ENCODE measurements at places on chromosomes 5 and 9.
A peak's percentile ranks its signal among the peaks of the same experiment; 100 is the strongest.

DNA sequence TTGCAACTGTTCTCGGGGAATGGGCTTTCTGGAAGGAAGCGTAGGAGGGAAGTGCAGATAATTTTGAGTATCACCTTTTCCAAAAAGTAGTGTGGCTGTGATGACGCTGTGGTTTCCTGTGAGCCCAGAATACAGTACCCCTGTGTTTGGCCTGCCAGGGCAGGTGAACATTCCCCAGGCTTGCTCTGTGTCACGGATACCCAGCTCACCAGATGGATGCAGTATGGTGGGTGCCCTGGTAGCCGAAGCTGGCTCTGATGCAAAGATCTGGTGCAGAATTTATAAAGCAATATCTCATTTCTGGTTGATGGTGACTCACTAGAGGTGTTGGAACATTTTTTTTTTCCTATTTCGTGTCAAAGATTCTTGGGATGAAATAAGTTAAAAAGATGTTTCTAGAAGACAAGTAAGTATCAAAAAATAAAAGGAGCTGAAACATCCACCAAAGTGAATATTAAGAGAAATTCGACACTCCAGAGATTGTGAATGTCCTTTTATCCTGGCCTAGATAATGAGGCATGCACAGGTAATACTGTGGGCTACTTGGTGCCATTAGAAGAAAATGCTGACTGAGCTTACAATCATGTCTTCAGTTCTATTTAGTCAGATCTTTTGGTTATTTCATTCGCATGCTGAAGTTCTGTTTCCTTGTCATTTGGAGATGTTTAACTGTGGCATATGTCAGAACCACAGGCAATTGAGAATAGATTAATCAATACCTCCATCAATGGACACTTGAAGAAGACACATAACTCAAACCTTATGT, 200.1 kb downstream of the GADD45G start:
- no peak for DNase-seq

- no peak for DNase-seq
Measured at GRCh38 chr5:38341641-38342040, 83.3 kb downstream of the EGFLAM start.

DNA sequence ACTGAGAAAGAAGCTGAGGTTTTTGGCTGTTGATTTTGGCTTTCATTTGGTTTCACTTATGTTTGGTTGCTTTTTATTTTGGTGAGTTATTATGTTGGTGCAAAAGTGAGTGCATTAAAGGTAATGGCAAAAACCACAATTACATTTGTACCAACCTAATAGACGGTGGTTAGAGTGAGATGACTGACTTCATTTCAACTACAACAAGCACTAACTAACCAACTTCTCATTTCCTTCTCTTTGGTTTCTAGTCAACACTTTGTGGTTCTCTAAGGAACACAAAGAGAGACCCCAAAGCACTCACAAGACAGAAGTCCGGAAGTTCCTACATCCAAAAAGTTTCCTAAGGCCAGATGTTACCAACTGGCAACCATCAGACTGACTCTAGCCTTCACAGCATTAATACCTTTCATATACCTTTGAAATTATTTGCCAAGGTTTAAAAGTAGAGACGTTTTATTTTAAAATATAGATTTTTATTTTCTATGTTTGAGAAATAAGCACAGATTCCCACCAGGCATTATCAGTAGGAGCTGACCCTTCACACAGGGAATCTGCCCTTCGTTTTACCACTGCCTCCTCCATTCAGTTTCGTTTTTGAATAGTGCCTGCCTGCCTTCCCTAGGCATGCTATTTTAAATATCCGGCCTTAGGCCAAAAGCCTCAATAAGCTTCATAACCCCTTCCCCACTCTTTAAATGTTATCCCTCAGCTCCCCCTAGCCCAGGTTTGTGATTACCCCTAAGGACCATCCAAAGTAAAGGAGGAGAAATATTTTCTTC, 301.1 kb upstream of the PTGER4 start:
- no peak for DNase-seq

- no peak for DNase-seq
Measured at GRCh38 chr5:134541736-134542376, 16.4 kb downstream of the JADE2 start.

- no peak for DNase-seq
Measured at GRCh38 chr9:121735065-121735792, 83.8 kb downstream of the DAB2IP start.

- peak; percentile 32 for DNase-seq
Measured at GRCh38 chr9:137672907-137673791, 54.3 kb downstream of the EHMT1 start.

DNA sequence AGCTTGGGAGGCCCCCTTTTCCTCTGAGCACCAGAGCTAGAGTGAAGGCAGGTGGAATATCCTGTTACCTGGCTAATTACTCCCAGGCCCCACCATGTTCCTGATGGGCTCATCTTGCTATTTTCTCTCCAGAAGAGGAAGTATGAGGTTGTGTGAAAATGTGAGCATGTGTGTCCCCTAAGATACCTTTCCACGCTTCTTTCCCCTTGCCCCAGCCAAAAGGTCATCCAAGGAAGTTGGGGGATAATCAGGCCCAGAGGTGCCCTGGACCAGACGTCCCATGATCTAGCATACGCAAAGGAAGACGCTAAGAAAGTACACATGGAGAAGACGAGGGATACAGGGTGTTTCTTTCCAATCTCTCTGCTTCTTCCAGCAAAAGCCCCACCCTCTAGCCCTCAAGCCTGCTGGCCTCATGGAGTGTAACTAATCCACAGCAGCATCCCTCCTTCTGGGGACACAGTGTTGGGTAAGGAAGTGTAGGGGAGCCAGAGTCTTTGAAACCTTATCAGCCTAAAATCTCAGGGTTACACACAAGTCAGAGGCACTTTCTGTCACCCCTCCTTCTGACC, 115.3 kb downstream of the SLC1A3 start:
- DNase-seq = no peak

DNA sequence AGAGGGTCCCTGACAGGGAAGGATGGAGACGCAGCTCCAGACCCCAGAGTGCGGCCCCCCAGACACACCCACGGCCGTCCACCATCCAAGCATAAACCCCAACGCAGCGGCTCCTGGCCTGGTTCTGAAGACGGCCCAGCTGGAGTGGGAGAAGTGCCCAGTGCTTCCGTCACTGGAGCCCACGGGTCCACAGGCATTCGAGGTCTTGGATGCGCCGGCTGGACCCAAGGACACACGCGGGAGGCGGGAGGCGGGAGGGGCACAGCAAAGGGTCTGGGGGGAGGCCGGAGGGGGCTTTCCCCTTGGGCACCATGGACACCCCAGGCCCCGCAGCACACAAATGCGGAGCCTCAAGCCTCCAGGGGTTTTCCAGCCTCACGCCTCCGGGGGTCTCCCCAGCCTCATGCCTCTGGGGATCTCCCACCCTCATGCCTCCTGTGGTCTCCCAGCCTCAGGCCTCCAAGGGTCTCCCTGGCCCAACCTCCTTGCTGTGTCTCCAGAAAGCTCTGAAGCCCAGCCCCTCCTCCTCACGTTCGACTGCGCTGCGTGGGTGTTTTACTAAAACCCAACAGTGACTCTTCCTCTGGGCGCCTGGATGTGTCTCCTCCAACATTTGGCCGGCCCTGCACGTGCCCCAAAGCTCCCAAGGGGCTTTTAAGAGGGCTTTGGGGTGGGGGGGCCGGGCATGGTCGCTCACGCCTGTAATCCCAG, 15.2 kb downstream of the EXD3 start:
- no peak for DNase-seq

- no peak for DNase-seq
Measured at GRCh38 chr9:134136118-134136995, 475 bp downstream of the WDR5 start.

GRCh38 chr9:136542241-136543040, 3.4 kb downstream of the NOTCH1 start:
- no peak for DNase-seq
